H9 (cell line): ENCODE measurements at places on chromosomes 2 and 18.

DNA sequence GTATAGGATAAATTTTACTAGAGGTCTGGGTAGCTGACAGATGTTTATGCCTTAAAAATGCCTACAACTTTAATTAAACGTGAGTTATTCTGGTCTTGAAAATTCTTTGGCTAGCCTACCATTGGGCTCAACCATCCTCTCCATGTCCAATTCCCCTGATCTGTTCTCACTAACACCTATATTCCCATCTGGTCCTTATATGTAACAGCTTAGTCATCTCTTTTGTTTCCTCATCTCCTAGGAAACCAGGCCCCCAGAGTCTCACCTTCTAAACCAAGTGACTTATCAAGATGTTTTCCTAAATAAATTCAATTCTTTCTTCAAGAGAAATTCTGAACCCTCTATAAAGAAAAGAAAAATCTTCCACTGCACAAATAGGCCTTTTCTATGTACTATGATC, 148.5 kb downstream of the TTC32 start:
- no peak for DNase-seq

DNA sequence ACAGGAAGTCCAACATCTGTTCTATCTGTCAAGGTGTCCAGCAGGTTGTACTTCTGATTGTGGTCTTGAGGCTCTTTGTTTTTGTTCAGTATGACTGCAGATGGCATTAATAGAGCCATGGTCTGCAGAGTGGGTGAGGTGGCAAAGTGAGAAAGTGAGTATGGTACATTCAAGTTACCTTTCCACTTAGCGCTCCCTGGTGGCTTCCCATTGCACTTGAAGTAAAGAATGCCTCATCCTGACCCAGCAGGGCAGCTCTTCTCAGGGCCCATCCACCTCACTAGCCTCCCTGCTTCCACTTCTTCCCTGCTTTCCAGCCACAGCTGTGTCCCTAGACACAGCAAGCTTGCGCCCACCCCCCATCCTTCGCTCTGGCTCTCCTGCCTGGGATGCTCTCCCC, 148.0 kb upstream of the ALPP start:
- DNase-seq, result peak; percentile 77

- no peak for DNase-seq
These were observed 673 bp upstream of the HNMT start for GRCh38 chr2:137963535-137964065.

DNA sequence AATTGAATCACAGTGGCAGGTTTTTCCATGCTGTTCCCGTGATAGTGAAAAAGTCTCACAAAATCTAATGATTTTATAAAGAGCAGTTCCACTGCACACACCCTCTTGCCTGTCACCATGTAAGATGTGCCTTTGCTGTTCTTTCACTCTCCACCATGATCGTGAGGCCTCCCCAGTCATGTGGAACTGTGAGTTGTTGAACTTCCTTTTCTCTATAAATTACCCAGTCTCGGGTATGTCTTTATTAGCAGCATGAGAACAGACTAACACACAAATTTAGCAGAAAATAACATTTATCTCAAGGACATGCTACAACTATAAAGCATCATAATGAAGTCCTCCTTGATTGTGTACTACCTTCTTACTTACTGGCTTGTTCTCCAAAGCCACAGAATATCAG, 1526.0 kb downstream of the LRP1B start:
- no peak for DNase-seq

GRCh38 chr2:182698671-182699070, 17.4 kb upstream of the DNAJC10 start:
- no peak for DNase-seq

DNA sequence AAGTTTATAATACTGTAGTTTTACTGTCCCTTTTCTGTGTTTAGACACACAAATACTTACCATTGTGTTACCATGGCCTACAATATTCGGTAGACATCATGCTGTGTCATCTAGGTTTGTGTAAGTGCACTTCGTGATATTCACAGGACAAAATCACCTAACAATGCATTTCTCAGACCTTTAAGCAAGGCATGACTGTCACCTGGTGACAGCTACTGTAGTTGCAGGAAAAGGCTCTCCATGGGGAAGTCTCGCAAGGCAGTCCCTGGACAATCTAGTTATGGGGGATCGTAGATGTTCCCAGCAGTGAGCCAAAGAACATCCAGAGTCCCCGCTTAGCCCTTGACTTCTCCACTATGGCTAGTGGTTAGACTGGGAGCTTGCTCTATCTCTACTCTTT, 73.1 kb downstream of the EIF2AK3 start:
- peak; percentile 42 for DNase-seq

DNA sequence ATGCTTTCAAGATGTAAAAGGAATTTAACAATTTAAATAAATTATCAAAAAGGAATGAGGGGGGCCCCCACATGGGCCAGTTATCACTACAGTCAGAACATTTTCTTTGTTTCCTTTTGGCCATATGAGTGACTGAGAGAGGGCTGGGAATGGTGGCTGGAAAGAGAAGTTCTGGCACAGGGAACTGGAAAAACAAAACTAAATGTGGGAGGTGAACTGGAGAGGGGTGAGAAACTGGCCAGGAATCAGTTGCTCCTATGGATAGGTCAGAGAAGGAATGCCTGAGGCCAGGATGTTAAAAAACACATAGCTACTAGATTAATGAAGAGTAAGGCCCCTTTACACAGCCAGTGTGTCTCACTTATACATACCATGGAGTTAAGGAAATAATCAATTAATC, 121.0 kb downstream of the RBMS1 start:
- no peak for DNase-seq

DNA sequence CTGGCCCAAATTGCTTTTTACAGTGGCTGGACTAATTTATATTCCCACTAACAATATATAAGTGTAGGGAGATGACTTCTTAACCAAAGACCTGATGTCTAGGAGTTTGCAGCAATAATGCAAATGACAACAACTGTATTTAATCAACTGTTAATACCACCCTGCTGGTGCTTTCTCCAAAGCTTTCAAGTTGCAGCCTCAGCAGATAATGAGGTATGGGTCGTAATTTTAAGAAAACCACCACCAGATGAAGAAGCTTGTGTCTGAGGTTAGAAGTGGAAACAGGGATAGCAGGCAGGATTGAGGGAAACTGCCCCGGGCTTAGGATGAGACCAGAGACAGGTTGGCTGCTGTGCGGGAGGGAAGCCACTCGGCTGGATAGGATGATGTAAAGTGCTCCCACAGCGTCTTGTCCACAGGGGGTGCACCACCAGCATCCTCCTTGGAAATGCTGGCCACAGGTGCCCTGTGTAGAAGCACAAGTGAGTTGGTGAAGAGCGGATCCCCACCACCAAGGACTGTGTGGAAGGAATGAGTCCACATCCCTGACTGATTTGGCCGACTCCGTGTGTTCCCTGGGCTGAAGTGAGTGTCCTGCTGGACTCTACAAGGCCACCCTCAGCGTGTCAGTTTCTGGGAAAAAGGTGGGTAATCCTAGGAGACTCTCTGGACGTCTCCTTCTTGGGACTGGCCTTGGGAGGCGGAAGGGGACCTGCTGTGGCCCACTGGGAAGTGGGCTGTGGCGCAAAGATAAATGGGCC, 76.1 kb upstream of the SMAD2 start:
- no peak for DNase-seq

DNA sequence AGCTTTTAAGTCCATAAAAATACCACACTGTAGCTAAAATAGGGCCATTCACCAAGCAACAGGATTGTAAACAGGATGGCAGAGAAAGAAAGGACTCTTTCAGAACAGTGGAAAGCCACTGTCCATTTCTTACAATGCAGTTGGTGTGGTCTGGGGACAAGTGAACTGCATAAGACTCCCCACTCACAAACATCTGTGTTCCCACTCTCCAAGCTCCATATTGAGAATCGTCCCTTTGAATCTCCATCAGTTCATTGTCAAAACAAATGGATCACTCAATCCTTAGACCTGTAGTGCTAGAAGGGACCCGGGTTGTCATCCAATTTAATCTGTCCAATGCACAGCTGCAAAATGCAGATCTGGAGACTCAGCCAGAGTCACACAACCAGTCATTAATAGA, 347.4 kb upstream of the KLHL29 start:
- DNase-seq, result no peak

DNA sequence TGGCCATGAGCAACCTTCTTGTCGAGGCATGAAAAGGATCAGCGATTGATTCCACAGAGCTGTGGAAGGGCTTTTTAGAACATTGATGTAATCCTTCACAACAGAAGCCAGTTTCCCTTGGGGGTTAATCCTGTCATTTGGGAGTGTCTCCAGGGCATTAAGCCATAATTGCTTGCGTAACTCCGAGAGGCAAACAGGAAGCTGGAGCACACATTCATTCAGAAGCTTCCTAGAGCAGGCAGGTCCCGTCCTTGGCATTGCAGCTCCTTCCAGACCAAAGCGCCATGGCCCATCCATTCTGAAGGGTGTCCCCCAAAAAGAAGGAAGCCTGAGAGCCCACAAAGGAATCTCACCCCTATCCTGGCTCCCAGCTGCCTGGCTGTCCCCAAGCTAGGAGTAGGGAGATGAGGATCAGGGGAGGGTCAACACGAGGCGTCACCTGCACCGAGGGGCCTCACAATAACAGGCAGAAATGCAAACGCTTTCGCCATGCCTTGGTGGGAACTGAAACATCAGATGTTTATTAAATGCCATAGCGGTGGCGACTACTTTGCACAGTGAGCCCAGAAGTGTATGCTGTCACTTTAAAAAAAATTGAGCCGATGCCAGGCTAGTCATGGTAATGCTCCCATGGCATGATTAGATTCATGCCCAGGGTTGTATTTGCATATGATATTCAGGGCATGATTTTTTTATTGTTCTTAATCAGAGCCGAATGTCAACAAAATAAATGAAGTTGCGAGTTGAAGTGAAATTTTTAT, 339.4 kb downstream of the BCL11A start:
- DNase-seq, result no peak

DNA sequence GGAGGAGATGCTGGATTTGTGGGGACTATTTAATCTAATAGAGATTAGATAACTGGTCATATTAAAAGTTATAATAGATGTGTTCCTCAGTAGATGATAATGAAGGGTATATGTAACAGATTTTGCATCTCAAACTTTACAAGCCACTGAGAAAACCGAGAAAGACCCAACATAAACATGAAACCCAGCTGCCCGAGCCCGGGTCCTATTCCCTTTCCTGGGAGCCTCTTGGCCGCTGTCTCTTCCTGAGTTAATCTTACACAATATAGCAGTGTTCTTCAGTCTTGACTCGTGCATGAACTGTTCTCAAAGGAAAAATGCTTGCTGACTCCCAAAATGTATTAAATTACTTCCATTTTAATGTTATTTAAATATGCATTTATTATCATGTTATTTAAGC, 94.5 kb downstream of the COPS8 start:
- DNase-seq, result no peak

DNA sequence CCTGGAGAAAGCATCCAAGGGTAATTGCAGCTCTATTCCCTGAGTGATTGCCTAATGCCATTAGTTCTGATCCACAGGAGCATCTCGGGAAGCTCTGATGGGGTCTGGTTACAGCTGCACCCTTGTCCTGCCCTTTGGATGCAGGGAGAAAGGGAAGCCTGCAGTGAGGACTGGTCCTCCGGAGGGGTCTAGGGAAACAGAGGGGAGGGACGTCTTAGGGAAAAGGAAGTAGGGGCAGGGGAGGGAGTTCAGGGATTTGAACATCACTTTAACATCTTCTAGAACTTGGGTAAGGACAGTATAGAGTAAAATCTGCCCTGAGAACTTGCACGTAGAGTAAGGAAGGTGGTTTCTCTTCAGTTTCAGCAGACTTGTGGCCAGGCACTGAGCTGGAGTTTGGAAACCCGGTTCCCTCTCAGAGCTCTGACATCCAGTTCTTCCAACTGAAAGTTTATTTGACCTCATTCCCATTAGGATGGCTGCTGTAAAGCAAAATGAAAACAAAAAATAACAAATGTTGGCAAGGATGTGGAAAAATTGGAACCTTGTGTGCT, 20.5 kb downstream of the ONECUT2 start:
- no peak for DNase-seq

DNA sequence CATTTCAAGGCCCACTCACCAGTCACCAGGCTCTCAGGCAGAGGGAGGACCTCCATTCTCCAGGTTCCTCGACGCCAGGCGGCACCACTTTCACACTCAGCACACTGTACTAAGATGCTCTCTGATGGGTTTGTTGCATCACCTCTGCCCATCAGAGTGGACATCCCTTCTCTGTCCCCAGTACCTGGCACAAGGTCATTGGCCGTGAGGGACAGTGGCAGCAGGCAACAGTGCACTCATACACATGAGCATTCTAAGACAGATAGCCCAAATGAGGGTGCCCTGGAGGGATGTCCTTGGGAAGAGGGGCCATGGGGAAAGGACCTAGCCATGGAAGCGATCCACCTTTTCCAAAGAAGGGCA, 3.0 kb upstream of the ADRA2B start:
- no peak for DNase-seq

GRCh38 chr2:218746960-218747359, 35.0 kb upstream of the CYP27A1 start:
- DNase-seq, result no peak

- peak; percentile 22 for DNase-seq
These were observed 94.8 kb upstream of the OTOS start for GRCh38 chr2:240235149-240235803.

- DNase-seq, result no peak
These were observed 1128.2 kb upstream of the ACVR2A start for GRCh38 chr2:146716591-146716990.

DNA sequence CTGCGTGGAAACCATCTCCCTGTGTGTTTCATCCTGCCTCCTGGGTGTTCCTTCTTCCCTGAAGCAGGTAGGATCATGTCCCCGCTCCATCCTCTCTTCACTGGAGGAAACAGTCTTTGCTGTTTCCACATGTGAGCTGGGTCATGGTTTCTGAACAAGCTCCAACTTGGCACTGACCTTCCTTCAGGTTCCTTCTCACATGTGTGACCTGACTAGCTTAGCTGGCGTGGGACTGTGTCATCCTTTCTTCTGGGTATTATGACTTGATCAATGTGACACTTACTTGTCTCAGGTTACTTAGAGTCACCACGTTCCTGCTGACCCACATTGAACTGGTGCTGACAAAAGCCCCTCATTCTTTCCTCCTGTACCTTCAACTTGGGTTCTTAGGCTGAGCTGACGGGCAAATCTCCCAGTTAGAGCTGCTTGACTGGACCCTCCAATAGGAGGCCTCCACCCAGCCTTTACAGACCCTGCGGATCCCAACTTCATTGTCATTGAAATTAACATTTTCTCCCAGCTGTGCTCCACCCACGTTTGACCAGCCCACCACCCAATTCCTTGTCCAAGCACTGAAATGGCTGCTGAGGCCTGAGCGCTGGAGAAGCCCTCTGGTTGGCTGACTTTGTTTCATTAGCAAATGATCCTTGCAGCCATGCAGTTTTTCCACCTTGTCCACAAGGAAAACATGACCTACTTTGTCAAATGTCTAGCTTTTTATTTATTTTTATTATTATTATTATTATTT, 128.1 kb downstream of the DDX1 start:
- DNase-seq, result no peak

- DNase-seq, result no peak
These were observed 67.0 kb downstream of the PSMG2 start for GRCh38 chr18:12769644-12770440.

- no peak for DNase-seq
These were observed 25.1 kb downstream of the SLC39A10 start for GRCh38 chr2:195682077-195682476.

DNA sequence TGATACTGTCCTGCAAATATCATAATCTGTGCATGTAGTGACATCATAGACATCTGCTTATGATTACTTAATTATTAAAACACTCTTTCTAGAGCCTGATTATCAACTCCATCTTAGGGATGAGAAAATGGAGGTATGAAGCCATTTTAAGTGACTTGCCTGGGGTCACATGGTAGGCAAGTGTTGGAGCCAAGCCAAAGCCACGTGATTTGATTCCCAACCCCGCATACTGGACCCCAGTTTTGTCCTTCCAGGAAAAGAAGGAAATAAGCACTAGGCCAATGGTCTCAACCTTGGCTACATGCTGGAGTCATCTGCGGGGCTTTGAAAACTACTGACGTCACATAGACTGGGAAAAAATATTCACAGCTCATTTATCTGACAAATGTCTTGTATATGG, 19.6 kb upstream of the SEH1L start:
- DNase-seq, result no peak
